SK-MEL-5 (cell line): ENCODE measurements at places on chromosomes 6 and 20. TPM values are rescaled to one million over a fixed set of nuclear protein-coding genes. Genes with fewer than 3 reads are reported as not detected.

GRCh38 chr6:30656513-30656912 is 9.6 kb downstream of the C6orf136 start:
- no peak for DNase-seq

GRCh38 chr6:123777563-123777962 is 26.1 kb upstream of the NKAIN2 start:
- DNase-seq, result peak; percentile 29

DNA sequence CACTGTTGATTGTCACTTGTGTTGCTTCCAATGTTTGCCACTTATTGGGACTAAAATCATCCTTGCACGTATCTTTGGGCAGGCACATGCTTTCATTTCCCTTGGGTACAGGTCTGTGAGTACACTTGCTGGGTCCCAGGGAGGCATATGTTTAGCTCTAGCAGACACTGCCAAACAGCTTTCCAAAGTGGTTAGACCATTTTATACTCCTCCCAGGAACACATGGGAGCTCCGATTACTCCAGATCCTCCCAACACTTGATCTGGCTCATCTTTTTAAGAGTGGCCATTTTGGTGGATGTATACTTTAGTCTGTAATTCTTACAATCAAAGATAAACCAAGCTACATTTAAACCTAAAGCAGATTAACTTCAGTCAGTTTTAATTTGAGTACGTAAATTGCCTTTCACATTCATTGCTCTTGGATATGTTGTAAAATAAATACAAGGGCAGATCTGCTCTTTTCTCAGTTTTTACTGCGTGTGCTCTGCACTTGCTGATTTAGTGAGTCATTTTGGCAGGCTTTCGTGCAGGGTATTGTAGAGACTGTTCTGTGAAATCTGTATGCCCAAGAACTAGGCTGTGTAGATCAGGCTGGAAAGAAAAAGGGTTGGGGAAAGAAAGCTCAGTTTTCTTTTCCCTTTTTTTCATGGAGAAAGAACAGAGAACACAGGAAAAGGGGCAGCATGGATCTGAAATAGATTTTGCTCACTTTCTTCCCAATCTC is 19.5 kb downstream of the SLC22A1 start:
- DNase-seq, result no peak

DNA sequence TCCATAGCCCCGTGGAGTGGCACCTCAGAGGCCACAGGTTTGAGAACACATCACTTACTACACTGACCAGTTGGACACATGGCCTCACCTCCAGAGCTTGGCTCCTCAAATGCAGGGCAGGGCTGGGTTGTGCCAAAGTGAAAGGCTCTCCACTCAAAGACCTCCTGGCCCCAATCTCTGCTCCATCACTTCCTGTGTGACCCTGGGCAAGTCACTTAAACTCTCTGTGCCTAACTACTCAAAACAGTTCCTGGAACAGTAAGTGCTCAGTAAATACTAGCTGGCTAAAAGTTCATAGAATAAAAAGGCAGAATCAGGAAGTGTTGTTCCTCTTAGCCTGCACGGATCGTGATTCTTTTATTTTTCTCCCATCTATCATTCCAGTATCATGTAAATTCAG is 50.2 kb downstream of the AGPAT4 start:
- no peak for DNase-seq

- no peak for DNase-seq
These were observed 58.0 kb downstream of the TBXT start for GRCh38 chr6:166109608-166110007.

- no peak for DNase-seq
These were observed 166.7 kb downstream of the HAO1 start for GRCh38 chr20:7773511-7773910.

GRCh38 chr6:128112494-128112893 is 211.6 kb upstream of the THEMIS start:
- DNase-seq, result peak; percentile 2

DNA sequence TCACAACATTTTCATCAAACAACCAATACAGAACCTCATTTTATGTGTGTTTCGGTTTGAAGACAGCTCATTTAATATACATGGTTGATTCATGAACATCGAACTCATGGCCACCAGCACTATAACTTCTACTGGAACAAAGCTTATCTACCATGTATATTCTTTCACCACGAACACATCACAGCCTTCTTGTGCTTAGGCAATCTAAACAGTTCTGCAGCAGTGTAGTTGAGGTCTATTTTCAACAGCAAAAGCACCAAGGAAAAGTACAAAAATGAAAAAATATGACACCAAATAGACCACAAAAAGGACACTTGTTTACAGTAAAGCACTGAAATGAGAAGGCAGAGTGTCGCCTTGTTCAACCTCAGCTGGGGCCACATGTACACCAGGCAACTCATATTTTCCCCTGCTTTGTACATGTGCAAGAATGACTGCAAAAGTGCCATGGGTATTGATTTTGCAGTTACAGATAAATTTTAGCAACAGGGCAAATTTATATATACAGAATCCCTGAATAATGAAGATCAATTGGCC is 25.8 kb upstream of the KCNK5 start:
- no peak for DNase-seq

GRCh38 chr6:112357791-112358190 is 10.7 kb downstream of the RFPL4B start:
- DNase-seq, result no peak

DNA sequence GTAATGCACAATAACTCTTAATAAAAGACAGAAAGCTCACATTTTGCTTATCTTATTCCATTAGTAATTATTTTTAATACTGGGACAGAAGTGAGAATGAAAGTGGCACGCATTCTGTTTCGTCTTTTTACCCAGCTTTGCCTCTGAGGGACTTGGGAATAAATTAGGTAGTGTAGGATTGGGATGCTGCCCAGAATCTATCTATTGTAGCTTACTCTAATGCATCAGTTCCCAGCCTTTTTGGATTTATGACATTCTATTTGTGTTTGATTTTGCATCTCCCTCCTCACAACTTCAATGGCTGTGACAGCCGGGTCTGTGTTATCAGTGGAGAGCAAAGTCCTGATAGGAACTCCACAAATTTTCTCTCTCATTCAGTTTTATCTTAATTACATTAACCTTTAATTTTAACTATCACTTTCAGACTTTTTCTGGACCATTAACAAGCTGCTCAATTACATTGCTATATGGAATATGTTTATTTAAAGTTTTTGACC is 62.9 kb upstream of the TULP4 start:
- no peak for DNase-seq

DNA sequence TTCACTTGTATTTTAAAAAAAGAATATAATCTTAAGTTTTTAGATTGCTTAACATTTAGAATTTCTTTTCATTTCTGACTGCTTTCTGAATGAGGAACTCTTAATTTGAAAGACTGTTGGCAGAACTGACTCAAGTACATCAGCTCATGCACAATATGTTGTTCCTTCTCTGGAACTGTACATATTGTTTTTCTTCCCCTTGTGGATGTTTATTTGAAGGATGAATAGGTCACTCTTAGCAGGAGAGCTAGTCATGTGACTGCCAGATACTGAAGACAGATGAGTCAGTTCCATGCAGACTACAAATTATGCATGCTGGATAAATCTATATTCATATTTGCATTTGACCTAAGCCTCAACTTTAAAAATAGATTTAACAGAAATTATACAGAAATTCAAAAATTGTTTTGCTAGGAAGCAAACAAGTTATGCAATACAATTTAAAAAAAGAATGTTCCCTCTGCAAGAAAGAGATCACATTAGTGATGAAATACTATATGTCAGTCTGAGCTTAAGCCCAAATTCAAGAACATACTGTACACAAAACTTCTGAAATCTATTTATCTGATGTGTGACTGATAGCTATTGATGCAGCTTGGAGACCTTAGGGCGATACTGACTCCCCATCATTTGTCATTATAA is 1274.9 kb upstream of the GJE1 start:
- peak; percentile 74 for DNase-seq

DNA sequence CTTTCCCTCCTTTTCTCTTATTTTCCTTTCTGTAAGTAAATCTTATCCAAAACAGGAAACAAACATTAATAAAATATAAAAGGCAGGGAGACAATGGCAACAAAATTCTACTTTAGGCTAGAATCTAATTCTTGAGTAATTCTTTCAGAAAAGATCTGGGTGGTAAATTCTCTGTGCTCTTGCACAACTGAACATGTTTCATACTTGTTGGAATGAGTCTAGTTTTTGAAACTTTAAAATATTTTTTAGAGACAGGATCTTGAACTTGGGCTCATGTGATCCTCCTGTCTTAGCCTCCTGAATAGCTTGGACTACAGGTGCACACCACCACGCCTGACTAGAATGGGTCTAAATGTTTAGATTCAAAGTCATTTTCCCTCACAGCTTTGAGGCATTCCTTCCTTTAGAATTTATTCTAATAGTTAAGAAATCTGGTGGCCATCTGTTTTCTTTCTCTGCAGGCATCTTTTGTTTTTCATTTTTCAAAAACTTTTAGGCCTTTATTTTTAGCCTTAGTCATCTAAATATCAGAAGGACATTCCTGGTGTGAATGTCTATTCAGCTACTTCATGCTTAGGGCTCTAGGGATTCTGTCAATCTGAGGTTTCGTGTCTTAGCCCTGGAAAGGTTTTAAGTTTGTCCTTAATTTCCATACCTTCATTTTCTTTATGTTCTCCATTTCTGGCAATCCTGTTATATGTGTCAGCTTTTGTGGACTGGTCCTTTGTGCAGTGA is 76.5 kb downstream of the CDKAL1 start:
- no peak for DNase-seq

- no peak for DNase-seq
These were observed 2.8 kb upstream of the NSFL1C start for GRCh38 chr20:1469306-1469905.

DNA sequence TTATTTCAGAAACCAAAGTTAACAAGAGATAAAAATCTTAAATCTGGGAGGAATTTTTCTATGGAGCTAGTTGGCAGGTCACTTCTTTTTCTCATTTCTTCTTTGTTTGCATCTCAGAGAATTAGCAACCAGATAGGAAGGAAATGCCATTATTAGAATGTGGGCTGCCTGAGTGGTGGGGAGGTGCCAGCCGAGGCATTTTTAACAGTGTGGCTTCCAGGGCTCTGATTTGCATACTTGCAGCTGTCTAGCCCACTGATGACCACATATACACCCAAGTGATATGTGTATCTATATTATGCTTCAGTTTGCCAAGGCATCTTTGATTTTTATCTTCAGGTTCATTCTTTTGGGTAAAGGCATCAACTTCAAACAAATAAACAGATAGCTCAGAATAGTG is 206.7 kb downstream of the CLIC5 start:
- DNase-seq, result no peak

DNA sequence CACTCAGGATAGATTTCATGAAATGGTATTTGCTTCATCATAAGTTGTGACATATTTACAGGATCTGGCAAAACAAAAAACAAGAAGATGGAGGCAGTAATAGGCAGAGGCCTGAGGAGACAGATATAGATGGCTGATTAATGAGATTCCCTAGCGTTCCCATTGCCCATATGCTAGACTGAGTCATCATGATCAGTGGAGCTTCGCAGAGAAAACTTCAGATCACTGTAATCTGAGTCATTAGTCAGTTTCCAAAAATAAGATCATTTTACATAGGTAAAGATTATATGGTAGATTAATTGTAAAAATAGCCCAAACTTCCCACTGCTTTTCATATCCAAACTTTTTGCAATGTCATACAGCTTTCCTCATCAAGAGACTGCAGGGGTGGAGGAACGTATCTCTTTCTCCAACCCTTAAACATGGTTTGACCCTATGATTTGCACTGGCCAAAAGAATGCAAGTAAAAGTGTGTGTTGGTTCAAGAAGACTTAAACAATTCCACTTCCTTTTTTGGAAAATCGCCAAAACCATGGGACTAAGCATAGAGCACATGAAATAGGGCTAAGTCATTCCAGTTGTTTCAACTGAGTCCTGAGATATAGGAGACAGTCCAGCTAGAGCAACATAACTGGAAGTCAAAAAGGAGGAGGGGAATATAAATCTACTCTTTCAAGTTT is 626.0 kb downstream of the RNF144B start:
- DNase-seq, result no peak

DNA sequence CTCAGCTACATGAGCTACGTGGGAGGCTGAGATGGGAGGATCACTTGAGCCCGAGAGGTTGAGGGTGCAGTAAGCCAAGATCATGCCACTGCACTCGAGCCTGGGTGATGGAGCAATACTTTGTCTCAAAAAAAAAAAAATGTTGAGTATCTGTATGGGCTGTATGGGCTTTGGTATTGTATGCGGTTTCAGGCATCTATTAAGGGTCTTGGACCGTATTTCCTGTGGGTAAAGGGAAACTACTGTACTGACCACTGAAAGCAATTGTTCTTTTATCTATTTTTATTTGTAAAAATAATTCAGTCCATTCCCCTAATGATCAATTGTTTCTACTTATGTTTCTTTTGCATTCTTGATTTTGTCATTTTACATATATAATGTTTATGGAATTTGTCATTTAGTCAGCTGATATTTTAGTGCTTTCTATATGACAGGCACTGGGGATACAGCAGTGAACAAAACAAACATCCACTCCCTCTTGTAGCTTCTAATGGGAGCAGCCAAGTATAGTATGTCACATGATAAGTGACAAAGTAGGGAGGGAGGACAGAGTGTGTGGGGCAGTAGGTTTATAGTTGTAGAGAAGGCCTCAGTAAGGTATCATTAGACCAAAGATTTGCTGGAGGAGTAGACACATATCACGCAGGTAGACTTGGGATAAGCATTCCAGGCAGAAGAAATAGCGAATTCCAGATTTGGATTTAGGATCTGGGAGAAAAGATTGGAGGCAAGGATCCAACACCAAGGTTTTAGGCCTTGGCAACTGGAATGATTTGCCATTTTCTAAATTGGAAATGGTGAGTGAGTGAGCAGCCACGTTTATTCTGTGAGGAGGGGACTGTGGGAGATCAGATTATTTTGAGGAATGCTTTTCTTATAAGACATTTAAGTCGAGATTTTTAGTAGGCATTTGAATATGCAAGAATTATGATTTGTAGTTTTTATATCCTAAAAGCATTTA is 6.0 kb downstream of the PCMT1 start:
- DNase-seq, result peak; percentile 58

GRCh38 chr6:144710207-144710606 is 425.1 kb downstream of the UTRN start:
- peak; percentile 58 for DNase-seq

GRCh38 chr20:36308986-36309385 is 2.8 kb downstream of the DLGAP4 start:
- no peak for DNase-seq

- DNase-seq, result peak; percentile 32
These were observed at the start of gene SLC2A10 for GRCh38 chr20:46709459-46710152. Gene SLC2A10 (plus strand): TSS chr20:46709649. CDS start chr20:46709737, 88 bp downstream.

GRCh38 chr6:170270984-170271593 is 19.8 kb downstream of the DLL1 start:
- no peak for DNase-seq

TMEM74B gene
- total RNA-seq, result 3.9 and 5.7 TPM in 2 replicates

BACH2 gene
- 0.77 and 0.88 TPM in 2 replicates for total RNA-seq

ESF1 gene
- total RNA-seq, result 22.8 and 24.9 TPM in 2 replicates

HLA-DQB1 gene
- 1.0 and 2.7 TPM in 2 replicates for total RNA-seq

RBPJL gene
- not detected in 2 replicates for total RNA-seq

TBX18 gene
- total RNA-seq, result 10.1 and 13.4 TPM in 2 replicates

POM121L2 gene
- 0.05 TPM in 1 of 2 replicates, not detected in the other for total RNA-seq

SLC25A27 gene
- total RNA-seq, result 2.1 and 6.5 TPM in 2 replicates

DNPH1 gene
- total RNA-seq, result 108 and 109 TPM in 2 replicates

RSPO3 gene
- total RNA-seq, result not detected in 2 replicates
